ENCODE measurements at places on chromosomes 4 and X. TPM values are rescaled to one million over a fixed set of nuclear protein-coding genes. Genes with fewer than 3 reads are reported as not detected.

The CT83 gene
- total RNA-seq: not detected

GRCh38 chr4:41432219-41432618, 105.7 kb upstream of the LIMCH1 start:
- no peak for DNase-seq

The MAGEB10 gene
- total RNA-seq: not detected

The MBNL3 gene
- 19.0 TPM for total RNA-seq

DNA sequence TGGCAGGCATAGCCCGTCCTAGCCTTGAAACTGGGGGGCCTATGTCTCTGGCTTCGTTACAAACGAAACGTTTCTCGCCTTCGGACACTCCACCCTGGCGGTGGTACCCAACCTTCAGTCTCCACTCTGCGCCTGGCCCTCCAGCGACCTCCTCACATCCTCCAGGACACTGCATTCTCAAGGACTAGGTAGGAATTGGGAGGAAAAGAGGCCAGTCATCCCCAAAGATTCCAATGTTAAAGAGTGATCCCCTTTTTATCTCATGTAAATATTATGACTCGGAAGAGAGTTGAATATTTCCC, 2.1 kb upstream of the NKX6-1 start:
- no peak for DNase-seq

DNA sequence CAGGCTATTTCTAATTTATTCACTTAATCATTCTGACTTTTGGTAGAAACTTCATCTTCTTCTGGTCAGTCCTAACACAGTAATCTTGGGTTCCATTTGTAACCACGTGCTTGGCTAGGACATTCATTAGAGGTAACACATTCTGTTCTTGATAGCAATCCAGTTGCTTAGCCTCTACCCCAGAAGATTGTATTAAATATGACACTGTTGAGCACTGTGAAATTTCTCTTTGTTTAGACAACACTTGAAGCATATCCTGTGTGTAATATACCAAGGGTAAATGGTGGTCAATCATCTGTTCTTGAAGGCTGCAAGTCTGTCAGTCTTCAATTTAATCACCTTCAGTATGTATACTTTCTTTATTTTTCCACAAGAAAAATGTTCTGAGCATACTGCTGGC, 523.0 kb downstream of the ANKRD50 start:
- DNase-seq: no peak

The INTS12 gene
- 19.9 TPM for total RNA-seq

The IL21 gene
- 0.08 TPM for total RNA-seq

- DNase-seq: no peak
Observed at GRCh38 chr4:172152284-172152683, 339.1 kb downstream of the GALNTL6 start.

DNA sequence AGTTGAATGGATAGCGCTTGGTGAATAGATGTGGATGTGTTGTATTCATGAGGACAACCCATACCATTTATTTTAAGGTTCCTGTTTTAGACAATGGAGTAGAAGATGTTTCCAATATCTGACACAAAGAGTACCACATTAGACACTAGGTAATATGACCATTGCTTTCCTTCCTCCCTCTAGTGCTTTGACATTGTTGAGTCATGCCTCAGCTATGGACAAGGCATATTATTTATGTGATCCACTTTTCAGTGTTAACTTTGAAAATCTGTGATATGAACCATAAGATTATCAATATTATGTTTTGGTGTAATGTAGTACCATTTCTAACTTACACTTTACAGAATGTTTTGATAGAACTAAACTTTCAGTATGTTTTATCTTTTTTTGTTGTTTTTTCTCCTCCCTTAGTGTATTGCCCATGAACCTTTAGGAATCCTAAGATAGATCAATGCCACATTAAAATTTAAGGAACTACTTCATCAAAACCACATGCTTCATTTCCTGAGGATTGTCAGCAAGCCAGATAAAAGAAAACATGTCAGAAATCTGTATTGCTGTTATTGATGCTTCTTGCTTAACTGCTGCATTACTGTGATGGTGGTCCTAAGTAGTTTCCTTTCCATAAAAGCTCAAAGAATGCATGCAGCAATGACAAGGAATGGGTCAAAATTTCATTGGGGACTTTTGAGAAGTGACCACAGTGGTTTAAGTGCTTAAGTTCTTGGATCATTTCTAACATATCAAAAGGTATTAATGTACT, 105.0 kb downstream of the PCDH7 start:
- DNase-seq: no peak

- DNase-seq: no peak
Observed at GRCh38 chr4:145545538-145546174, 64.0 kb downstream of the SMAD1 start.

- no peak for DNase-seq
Observed at GRCh38 chrX:113892401-113892800, 691.5 kb upstream of the HTR2C start.

DNA sequence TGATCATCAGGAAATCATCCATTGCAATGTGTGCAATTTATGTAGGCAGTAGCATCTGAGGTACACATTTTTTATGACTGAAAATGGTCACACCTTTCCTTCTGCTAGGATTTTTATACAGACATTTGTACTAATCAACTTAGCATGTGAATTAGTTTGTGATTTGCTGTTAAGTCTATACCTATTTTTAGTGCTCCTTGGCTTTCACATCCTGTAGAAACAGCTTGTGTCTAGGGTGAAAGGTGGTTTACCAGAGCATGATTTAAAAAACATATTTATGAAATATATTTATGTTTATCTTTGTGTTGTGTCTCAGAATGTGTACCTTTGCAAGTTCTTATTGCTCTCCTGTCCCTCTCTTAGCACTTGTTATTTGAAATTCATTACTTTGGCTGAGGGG, 916.0 kb downstream of the TECRL start:
- DNase-seq: no peak

The HNRNPDL gene
- 461 TPM for total RNA-seq

The HDX gene
- total RNA-seq: 0.38 TPM

The GPM6B gene
- total RNA-seq: not detected

GRCh38 chrX:13397878-13398818, 78.3 kb upstream of the ATXN3L start:
- no peak for DNase-seq

DNA sequence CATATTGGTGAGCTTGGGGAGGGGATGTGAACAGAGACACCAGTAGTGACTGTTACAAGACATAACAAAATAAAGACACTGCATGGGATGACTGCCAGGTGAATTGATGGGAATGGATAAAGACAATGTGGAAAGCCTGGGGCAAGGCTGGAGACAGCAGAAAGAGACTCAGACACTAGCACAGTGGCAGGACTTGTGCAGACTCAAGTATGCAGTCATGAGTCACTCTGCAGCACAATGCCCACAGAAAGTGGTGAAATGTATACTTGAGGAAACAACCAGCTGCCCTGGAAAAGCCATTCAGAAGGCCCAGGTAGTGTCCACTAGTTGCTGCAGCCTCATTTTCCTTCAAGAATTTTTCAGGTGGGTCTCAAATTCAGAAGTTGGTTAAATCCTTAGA, 452.3 kb downstream of the MID1IP1 start:
- DNase-seq: no peak

The DAPP1 gene
- 8.3 TPM for total RNA-seq

- no peak for DNase-seq
Observed at GRCh38 chrX:129697204-129697829, 41.5 kb upstream of the XPNPEP2 start.

- DNase-seq: no peak
Observed at GRCh38 chr4:88015659-88016295, 8.3 kb downstream of the PKD2 start.

DNA sequence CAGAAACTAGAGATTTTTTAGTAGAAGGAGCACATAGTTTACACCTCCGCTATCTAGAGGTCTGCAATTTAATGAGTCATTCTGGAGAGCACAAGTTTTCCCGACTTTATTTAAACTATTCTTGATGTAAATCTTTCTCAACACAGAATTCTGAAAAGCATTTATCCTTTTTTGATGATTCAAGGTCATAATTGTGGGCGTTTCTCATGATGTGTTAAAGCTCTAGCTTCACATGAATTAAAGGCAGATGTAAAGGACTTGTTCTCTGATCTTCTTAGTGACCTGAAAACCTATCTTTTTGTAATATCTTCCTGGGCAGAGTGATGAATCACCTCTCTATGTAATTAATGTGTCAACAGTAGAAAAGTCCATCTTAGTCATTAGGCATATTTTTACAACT, 128.8 kb downstream of the COMMD8 start:
- DNase-seq: no peak

The MECP2 gene
- total RNA-seq: 133 TPM

GRCh38 chr4:8151165-8151650, 7.4 kb downstream of the ABLIM2 start:
- DNase-seq: no peak

- no peak for DNase-seq
Observed at GRCh38 chrX:153600921-153601320, 2.0 kb upstream of the CCNQ start.

The PDK3 gene
- 12.6 TPM for total RNA-seq

DNA sequence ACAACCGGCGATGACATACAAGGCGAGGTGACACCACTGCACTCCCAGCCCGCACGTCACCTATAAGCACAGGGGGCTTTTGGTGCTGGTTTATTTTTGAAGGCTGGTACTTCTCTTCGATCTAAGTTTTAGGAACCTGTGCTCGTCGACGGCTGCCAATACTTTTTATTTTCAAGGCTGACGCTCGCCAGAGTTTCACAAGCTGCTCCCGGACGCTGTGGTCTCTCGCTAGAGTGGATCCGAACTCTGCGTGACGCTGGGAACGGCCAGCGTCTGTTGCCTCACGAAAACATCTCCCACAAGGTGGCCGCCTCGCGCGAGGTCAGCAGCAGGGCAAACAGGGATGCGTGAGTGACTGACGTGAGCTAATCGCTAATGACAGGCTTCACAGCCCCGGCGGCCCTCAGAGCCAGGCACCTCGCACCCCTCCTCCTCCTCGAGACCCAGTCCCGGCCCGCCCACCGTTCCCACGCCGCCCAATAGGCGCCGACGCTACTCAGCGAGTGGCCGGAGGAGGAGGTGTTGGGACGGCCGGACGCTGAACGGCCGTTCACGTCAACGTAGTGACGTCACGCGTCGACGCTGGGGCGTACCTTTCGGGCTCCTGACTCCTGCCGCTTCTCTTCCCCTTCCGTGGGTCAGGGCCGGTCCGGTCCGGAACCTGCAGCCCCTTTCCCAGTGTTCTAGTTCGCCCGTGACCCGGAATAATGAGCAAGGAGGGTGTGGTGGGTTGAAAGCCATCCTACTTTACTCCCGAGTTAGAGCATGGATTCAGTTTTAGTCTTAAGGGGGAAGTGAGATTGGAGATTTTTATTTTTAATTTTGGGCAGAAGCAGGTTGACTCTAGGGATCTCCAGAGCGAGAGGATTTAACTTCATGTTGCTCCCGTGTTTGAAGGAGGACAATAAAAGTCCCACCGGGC, at the start of gene CLCN3:
Gene CLCN3 (plus strand): TSS at position 621 of the 922 bp plus-strand sequence. CDS start 15,351 bp downstream, outside the sequence.
- DNase-seq: peak; percentile 94

The KIT gene
- 0.36 TPM for total RNA-seq

DNA sequence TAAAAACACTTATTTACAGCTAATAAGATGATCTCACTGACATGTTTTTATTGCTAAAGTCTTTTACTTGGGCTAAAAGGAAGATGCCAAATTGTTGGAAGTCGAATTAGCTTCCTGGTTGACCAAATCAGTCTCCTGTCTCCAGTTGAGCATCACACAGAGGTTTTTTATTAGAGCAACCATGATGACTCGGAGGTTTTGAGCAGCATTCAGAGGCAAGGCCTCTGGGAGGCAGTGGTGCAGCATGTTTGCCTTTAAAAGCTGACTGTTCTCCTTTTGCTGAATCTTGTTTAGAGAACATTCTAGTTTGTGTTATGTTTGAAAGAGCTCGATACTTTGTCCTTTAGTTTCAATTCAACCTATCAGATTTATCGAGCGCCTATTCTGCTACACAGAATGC, 2.1 kb downstream of the UCHL1 start:
- no peak for DNase-seq

DNA sequence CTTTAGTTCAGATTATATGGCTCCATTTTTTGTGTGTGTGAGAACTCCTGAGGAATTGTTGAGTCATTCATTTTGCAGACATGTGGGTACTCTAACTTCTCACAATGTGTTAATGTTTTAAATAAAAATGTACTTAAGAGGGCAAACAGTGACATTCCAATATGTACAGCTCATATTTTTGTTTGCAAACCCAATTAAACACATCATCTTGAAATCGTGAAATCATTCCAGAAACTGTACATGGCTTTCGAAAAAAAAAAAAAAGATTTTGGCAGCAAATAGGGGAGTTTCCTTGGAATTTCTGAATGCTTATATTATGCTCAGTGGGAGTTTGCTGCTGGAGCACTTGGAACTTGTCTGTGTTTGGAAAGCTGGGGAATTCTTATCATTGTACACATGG, 85.0 kb downstream of the HPGD start:
- no peak for DNase-seq

GRCh38 chrX:83446355-83446754, 61.7 kb upstream of the POU3F4 start:
- DNase-seq: no peak

The TAF7L gene
- not detected for total RNA-seq

GRCh38 chr4:17511509-17511949, 361 bp downstream of the QDPR start:
- DNase-seq: peak; percentile 28

The LPAR4 gene
- total RNA-seq: not detected

The BTK gene
- 0.49 TPM for total RNA-seq

The SUPT20HL2 gene
- not detected for total RNA-seq

- DNase-seq: no peak
Observed at GRCh38 chr4:6641971-6642320, 1.5 kb downstream of the MRFAP1 start.
